Left renal cortex interstitium (tissue), 4 donors: ENCODE measurements at places on chromosomes 3 and 15. TPM values are rescaled to one million over a fixed set of nuclear protein-coding genes. Genes with fewer than 3 reads are reported as not detected.

Gene TRIM42
- polyA plus RNA-seq: not detected

Gene GPR176
- polyA plus RNA-seq: 14.2 TPM

Gene SCN5A
- polyA plus RNA-seq: 2.1 TPM

Gene THRB
- 20.3 TPM for polyA plus RNA-seq

Gene CFAP100
- 0.40 TPM for polyA plus RNA-seq

- no peak for DNase-seq
Measured at GRCh38 chr15:32643907-32644445, 2.5 kb downstream of the SCG5 start.

GRCh38 chr3:43861635-43862034 lies 170.9 kb downstream of the ABHD5 start:
- no peak for DNase-seq

GRCh38 chr3:27483117-27484014 lies 818 bp downstream of the SLC4A7 start:
- peak; percentile 65 for DNase-seq

GRCh38 chr3:108487439-108487838 lies 23.0 kb downstream of the MYH15 start:
- DNase-seq: no peak

DNA sequence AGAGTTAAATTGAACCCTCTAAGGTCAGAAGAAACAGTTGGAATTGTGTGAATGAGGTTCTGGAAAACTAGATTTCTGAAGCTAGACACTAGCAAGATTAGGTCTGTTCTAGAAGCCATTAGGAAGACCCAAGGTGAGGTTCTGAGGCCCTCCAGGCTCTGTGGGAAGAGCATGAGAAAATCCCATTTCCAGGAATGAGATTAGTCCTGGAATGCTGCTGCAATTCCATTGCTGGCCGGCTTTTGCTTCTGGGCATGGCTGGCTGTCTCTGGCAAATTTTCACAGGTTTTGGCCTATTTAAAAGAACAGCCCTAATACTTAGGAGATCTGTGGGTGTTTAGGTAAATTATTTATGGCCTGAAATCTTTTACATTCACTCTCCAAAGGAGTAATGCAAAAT lies 26.9 kb upstream of the PYDC2 start:
- no peak for DNase-seq

DNA sequence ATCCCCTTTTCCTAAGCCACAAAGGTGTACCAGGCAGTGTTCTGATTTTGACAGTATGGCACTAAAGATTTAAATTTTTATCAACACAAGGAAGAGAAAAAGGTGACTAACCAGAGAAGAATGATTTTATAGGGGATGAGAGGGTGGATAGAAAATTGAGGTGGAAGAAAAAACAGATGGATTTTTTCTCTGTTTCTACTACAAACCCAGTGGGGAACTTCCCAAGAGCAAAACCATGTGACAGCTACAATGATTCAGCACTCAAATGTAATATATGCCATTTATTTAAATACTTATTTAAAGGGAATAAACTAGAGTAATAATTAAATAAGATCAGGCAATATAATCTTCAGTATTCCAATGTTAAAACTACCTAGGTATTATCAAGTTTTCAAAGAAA lies 11.1 kb downstream of the DCUN1D1 start:
- no peak for DNase-seq

GRCh38 chr3:64815789-64816188 lies 128.0 kb upstream of the ADAMTS9 start:
- DNase-seq: no peak

DNA sequence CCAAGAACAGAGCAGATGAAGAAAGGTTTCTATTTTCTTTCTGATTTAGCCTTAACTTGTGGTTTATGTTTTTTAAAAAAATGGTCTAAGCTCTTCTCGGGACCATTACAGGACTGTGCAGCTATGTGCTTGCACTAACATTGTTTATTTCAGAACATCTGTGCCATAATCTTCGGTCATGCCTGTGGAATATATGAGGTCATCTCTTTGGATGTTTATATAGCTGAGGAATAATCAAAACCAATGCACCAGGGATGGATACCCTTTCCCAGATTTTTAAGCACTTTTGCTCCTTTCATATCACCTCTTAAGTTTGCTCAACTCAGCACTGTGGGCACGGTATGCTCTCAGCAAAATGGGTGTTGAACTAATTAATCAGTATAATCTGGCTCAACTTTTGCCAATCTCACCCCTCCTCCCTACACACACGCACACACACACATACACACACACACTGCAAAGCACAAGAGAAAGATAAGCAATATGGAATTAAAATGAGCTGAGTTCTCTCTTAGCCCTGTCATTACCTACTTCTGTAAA lies 268.5 kb upstream of the TMC3 start:
- no peak for DNase-seq
